Activated CD4-positive, CD25-positive, alpha-beta regulatory T cell treated with anti-CD3 and anti-CD28 coated beads, Interleukin-2, amount 50 U/mL, for 16 hours (primary cell): ENCODE measurements at places on chromosomes 16 and 17.

GRCh38 chr17:64326420-64327054 is 63.5 kb upstream of the TEX2 start:
- DNase-seq: no peak

- no peak for DNase-seq
These were observed 17.4 kb downstream of the RNF213 start for GRCh38 chr17:80277751-80278671.

DNA sequence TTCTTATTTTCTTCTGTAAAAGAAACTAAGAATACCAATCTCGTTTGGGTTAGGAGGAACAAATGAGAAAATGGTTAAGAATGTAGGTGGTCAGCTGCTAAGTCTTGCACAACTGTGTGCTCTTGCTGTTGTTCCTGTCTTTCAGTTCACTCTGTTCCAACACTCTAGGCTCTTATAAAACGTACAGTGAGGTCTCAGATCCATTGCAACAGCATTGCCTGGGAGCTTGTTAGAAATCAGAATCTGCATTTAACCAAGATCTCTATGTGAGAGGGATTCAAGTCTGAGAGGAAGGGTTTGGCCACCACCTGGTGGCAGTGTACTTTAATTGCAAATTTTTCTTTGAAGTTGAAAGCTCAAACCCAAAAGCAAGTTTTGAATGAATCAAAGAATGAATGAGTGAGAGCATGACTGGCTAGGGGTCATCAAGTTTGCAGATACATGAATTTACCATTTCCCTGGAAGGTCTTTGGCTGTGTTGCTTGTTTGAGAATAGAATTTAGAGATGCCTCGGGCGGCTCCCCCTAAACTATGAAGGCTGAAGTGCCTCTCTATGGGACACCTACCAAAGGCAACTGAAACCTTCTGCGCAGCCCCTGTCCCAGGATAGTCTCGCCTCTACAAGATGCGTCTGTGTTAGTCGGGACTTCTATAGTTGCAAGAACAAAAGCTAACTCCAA is 2.5 kb downstream of the ALOX15B start:
- no peak for DNase-seq

- no peak for DNase-seq
These were observed 15.9 kb downstream of the TNRC6A start for GRCh38 chr16:24745391-24745790.

DNA sequence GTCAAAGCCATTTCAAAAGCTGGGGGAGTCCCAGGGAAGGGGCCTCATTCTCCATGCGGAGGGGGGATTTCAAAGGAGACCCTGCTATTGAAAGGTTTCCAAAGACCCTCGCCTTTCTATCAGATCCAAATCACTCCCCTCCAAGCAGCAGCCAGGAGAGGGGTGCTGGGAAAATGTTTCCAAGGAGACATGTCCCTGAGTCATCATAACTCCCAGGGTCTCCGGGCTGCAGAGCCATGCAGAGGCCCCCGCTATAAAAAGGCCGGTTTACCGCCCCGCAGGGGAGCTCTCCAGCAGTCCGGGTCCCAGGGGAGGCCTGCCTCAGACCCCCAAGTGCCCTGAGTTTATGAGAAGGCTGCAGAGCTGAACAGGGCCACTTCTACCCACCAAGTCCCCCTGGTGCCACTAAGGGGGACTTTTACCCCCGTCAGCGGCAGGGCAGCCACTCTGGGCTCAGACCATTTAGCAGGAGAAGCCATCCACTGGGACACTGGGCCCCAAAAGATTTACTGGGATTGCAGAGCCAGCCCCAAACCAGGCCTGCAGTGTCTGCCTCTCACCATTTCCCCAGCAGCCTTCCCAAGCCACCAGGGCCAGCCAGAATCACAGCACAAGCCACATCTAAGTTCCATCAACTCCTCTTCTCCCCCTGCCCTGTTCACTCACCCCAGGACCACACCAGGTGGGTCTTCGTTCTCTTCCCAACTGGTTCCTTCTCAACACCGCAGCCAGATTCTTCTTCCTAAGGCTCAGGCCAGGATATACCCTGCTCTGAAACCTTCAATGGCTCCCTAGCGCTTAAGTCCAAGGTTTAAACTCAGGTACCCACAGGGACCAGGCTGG is 234.4 kb downstream of the ZNF423 start:
- no peak for DNase-seq

DNA sequence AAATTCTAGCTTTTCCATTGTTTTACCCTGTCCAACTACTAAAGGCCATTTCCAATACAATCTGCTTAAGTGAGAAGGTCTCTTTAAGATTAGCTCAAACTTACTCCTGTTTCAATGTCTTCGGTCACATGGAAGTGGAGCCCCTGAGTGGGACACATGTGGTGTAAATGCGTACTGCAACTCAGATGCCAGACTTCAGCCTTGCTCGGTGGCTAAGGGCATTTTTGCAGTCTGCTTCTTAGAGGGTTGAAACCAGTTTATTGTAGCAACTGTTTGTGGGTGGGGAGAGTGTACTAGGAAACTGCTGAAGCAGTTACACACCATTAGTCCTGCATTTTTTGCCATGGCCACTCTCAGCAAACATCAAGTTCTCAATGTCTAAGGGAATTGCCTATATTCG is 140.6 kb downstream of the PARN start:
- DNase-seq: no peak
